ENCODE measurements at places on chromosomes 5 and 9.

DNA sequence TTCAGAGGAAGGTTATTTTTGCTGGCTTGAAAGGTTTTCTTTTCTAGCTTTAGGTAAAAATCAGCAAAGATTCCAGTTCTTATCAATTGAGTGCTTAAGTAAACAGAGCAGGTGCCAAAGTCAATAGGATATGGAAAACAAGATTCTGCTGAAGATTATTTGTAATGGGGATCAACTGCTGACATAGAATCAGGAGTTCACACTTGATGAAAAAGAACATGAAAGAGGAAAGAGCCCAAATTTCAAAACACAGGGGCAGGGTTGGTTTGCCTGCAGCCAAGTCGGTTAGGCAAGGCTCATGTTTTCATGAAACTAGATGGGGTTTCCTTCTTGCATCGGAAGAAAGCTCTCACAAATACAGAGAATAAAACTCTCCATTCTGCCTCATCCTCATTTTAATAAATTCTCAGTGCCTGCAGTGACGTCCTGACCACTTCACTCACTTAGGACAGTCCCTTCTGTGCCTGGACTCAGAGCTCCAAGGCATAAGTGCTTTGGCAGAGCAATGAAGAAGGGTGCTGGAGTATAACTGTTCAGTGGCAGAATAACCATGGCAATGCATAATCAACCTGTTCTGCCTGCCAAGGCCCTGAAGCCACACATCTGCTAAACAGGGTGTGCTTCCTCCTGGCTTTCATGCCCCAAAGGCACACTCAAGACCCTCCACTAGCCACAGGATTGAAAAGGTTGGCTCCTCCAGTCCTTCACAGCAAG is 179.6 kb downstream of the GNAQ start:
- DNase-seq: no peak

DNA sequence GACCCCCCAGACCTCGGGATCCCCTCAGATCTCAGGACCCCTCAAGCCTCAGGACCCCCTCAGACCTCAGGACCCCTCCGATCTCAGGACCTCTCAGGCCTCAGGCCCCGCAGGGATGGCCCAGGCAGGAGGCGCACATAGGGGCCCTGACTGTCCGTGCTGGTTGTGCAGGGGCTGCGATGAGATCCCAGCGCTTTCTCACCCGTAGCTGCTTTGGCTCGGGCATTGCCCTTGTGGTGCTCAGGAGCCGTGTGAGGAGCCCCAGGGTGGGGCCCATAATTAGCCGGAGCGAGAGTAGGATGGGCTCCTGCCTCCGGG is 680 bp upstream of the LPCAT1 start:
- no peak for DNase-seq

DNA sequence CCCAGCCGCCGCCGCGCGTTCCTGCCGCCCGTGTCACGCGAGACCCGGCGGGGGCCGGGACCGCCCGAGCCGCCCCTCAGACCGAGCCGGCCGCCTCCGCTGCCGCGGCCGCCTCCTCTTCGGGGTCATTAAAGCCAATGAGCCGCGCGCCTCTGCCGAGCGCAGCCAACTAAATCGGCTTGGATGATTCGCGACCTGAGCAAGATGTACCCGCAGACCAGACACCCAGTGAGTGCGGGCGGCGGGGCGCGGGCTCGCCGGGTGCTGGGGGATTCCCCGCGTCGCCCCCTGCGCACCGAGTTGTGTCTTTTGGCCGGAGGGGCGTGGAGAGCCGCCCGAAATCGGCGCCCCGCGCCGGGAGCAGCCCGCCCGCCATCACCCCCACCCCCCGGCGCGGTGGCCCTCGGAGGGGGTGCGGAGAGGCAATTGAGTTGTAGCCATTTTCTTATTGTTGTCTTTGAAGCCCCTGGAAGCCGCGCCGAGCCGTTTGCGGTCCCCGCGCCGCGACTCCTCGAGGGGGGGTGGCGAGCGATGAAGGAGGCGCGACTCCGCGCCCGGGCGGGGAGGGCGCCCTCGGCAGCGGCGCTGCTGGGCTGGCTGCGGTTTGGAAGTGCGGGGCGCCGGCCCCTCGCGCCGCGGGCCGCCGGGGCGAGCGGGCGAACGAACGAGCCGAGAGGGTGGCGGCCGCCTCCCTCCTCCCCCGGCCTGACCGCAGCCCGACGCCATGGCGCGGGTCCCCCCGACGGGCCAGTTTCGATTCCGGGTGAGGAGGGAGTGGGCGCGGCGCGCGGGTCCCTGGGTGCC is 1.0 kb downstream of the TLE4 start:
- DNase-seq: peak; percentile 34

GRCh38 chr9:93471124-93471523 is 17.7 kb upstream of the FAM120AOS start:
- no peak for DNase-seq

GRCh38 chr5:31027721-31028120 is 165.8 kb upstream of the CDH6 start:
- DNase-seq: no peak

DNA sequence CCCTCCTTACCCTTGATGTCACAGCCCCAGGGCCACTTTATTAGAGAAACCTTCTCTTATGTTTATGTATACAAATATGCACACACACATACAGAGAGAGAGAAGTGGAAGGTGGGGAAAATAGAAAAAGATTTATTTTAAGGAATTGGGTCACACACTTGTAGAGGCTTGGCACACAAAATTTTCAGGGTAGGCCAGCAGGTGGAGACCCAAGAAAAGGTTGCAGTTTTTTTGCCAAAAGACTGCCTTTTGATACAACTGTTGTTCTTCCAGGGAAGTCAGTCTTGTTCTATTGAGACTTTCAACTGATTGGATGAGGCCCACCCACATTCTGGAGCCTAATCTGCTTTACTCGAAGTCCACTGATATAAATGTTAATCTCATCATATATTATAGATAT is 131.1 kb upstream of the PPP1R2B start:
- no peak for DNase-seq

- DNase-seq: no peak
Observed at GRCh38 chr9:136455043-136456002, 15.7 kb upstream of the INPP5E start.

DNA sequence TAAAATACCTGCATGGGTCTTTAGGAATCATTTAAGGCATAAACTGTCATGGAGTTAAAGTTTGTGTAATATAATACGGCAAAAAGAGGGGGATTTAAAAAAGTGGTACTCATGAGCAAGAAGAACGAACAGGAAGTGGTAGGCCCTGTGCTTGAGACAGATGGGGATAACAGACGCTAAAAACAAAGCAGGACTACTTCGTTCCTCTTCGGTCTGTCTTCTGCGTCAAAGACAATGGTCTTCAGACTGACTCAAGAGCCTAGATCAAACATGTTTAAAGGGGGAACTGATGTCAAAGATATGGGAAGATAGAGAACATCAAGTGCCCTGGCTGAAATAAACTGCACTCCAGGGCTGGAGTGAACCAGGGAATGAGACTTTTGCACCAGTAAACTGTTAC is 59.8 kb upstream of the RFX3 start:
- no peak for DNase-seq

DNA sequence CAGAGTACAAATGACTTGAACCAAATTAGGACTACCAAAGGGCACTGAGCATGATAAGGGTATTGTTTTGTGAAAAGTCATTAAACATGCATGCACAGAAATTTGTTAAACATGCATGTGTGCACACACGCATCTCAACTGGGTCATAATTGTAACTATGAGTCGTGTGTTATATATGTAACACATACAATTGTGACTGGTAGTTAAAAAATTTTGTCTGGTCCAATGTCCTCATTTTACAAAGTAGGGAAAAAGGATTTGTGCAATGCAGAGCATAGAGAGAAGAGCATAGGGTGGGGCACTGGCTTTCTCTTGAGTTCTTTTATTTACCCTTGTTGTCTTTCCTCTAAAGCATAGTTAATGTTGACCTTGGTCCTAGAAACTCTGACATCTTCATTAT is 19.3 kb upstream of the IGFBPL1 start:
- DNase-seq: no peak

DNA sequence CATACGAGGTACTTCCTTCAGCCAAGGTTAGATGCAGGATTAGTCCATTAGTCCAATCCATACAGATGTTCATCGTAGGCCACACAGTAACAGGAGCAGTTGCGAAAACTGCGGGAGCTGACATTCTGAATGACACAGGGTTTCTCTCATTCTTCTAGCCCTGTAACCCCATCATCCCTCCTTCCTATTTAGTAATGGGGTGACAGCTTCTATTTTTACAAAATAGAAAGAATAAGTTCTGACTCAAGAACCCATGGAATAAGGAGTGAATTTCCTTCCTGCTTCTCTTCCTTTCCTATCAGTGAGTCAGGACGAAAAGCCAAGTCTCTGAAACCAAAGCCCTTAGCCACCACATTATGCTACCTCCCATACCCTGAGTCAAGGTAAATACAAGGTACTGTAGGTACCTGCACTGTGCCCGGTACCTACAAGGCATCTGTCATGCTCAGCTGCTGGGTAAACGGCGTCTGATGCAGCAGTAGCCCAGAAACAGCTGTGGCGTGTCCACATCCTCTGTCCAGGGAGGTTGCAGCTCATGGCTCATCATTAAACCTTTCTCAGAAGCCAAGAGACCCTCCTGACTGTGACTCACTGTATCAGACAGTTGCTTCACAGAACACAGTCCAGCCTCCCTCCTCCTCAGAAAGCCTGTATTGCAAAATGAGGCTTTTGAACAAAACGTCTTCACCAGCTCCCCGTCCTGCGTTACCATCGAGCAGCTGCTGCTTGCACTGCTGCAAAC is 84.2 kb downstream of the ESM1 start:
- no peak for DNase-seq

- DNase-seq: no peak
Observed at GRCh38 chr9:36744678-36745077, 172.0 kb downstream of the MELK start.

GRCh38 chr9:77935974-77936373 is 95.6 kb downstream of the GNAQ start:
- DNase-seq: no peak

GRCh38 chr9:38032266-38033110 is 36.5 kb downstream of the SHB start:
- no peak for DNase-seq

GRCh38 chr9:88641456-88642240 is 106.7 kb downstream of the NXNL2 start:
- DNase-seq: no peak

DNA sequence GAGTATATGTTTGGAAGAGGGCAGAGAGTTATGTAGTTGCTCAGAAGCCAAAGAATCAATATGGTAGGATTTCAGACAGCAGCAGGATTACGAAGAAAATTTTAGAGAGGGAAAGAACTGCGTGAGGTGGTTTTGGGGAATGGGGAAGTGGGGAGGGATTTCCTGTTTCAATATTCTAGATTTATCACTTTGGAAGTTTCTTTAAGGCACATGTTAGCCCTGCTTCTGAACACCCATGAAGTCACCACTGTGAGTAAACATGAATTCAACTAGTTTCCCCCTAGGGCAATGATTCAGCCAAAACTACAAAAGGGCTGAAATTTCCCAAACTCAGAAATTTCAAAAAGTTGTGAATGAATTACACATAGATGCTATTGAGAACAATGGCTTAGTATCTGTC is 132.2 kb downstream of the EBF1 start:
- no peak for DNase-seq

- no peak for DNase-seq
Observed at GRCh38 chr9:1332156-1332555, 282.0 kb downstream of the DMRT2 start.

DNA sequence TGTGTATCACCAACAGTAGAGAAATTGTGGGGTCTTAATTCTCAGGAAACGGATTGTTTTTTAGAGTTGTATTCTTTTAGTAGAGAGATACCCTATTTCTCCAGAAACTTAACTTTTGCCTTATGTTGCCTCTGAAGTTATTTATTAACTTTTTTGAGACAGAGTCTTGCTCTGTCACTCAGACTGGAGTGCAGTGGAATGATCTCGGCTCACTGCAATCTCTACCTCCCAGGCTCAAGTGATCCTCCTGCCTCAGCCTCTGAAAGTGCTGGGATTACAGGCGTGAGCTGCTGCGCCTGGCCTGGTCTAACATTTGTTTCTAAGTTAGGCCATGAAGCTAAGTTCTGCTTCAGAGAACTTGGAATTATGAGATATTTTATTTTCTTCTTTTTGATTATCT is 75.0 kb downstream of the CFAP95 start:
- DNase-seq: no peak

DNA sequence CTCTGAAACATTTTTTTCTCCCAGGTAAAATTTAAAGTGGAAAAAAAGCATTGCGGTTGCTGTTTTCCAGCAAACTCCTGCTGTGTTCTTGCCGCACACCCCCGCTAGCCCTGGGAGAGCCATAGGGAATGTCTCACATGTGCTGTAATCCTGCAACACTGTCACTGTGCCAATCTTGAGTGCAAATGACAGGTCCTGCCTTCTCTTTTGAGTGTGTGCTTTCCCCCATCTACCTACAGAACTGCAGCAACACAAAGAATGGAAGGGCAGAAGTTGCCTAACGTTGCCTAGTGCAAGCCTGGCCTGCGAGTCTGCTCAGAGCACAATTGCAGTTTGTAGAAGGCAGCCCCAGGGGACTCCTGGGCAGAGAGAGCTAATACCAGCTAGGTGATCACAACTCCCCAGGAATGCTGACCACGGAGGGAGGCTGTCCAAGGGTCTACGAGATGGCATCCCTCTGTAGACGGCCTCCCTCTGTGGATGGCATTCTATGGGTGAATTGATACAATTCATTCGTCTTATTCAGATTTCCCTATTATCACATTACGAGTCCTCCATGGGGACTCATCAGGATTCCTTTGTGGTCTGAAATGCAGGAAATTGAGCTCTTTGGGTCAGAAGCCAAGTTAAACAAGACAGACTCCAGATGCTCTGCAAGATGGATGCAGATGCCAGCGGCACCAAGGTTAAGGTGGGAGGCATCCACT is 172.6 kb upstream of the S1PR3 start:
- no peak for DNase-seq

- DNase-seq: no peak
Observed at GRCh38 chr5:42772265-42772993, 15.8 kb downstream of the CCDC152 start.

DNA sequence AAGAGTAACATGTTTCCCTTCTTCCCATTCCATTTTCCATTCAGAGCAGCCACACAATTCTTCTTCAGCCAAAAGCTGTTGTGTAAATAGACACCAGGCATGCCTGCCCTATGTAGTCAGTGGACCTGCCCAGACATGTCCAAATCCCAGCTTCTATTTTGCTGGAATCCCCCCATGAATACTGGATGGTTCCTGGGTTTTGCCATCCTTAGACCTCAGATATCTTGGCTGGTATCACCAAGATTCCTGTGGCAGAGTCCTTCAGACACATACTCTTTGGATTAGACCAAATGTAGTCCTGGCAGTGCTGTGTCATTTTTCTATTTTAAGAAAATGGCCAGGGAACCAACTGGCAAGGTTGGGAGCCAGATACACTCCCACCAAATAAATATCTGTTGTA is 10.3 kb downstream of the FST start:
- DNase-seq: no peak

- DNase-seq: no peak
Observed at GRCh38 chr5:173915310-173916014, 27.3 kb downstream of the CPEB4 start.

GRCh38 chr5:154298065-154298464 is 107.5 kb downstream of the GALNT10 start:
- no peak for DNase-seq

GRCh38 chr5:21802869-21803490 is 1050.2 kb downstream of the CDH12 start:
- DNase-seq: no peak

Measured in stimulated activated CD4-positive, alpha-beta T cell treated with anti-CD3 and anti-CD28 coated beads, Interleukin-1b, Interleukin-23, amount 100 ng/mL, for 4 hours (primary cell).